ENCODE measurements at places on chromosomes 16 and 17. TPM values are rescaled to one million over a fixed set of nuclear protein-coding genes. Genes with fewer than 3 reads are reported as not detected.

The ATP6V0C gene
- 298 TPM for polyA plus RNA-seq

The ATXN1L gene
- polyA plus RNA-seq: 10.8 TPM

The NPIPA5 gene
- 16.3 TPM for polyA plus RNA-seq

The DNAI2 gene
- 0.10 TPM for polyA plus RNA-seq

The NEUROD2 gene
- 0.03 TPM for polyA plus RNA-seq

The ZDHHC7 gene
- 16.5 TPM for polyA plus RNA-seq

The KCNG4 gene
- polyA plus RNA-seq: not detected

The CSF3 gene
- polyA plus RNA-seq: not detected

The TMEM88 gene
- 3.8 TPM for polyA plus RNA-seq

The CDC6 gene
- polyA plus RNA-seq: 11.5 TPM

The KDM8 gene
- 67.6 TPM for polyA plus RNA-seq

The AGRP gene
- not detected for polyA plus RNA-seq

The TOX3 gene
- polyA plus RNA-seq: 9.0 TPM

The PMP22 gene
- polyA plus RNA-seq: 89.4 TPM

The SLC16A13 gene
- 1.8 TPM for polyA plus RNA-seq

The PYCARD gene
- polyA plus RNA-seq: 47.1 TPM

The CDYL2 gene
- 2.7 TPM for polyA plus RNA-seq

The CDK5R1 gene
- 1.3 TPM for polyA plus RNA-seq

The PRSS53 gene
- polyA plus RNA-seq: 4.7 TPM

The TIGD7 gene
- polyA plus RNA-seq: 10.2 TPM

The PSMD12 gene
- 15.9 TPM for polyA plus RNA-seq

The TCAP gene
- polyA plus RNA-seq: 27.6 TPM

The MPV17L gene
- 12.0 TPM for polyA plus RNA-seq

The HBZ gene
- polyA plus RNA-seq: not detected

The UNC13D gene
- polyA plus RNA-seq: 9.8 TPM

The C17orf78 gene
- 34.0 TPM for polyA plus RNA-seq

The GP2 gene
- 17.6 TPM for polyA plus RNA-seq

The NLE1 gene
- 13.9 TPM for polyA plus RNA-seq

The SEPTIN1 gene
- polyA plus RNA-seq: 7.2 TPM

The CTRL gene
- 6.7 TPM for polyA plus RNA-seq

The MT1G gene
- 1,801 TPM for polyA plus RNA-seq

The HLF gene
- polyA plus RNA-seq: 0.31 TPM

The HOXB1 gene
- polyA plus RNA-seq: not detected

The DOC2A gene
- polyA plus RNA-seq: 1.3 TPM

The CBFA2T3 gene
- polyA plus RNA-seq: 5.7 TPM

The KRT39 gene
- not detected for polyA plus RNA-seq

The STX1B gene
- polyA plus RNA-seq: not detected

The TVP23A gene
- not detected for polyA plus RNA-seq

The TNK1 gene
- polyA plus RNA-seq: 8.8 TPM

The CRHR1 gene
- polyA plus RNA-seq: not detected

The RNF43 gene
- polyA plus RNA-seq: 29.4 TPM

The IL17C gene
- polyA plus RNA-seq: not detected

The NAGPA gene
- polyA plus RNA-seq: 26.8 TPM

The PYY gene
- polyA plus RNA-seq: 192 TPM

The TSPAN10 gene
- polyA plus RNA-seq: not detected

The PRSS27 gene
- polyA plus RNA-seq: not detected

The TMIGD1 gene
- 1.8 TPM for polyA plus RNA-seq

The OTOP3 gene
- polyA plus RNA-seq: 3.1 TPM

The TANC2 gene
- polyA plus RNA-seq: 3.7 TPM

The TPPP3 gene
- 10.3 TPM for polyA plus RNA-seq

The KRT9 gene
- not detected for polyA plus RNA-seq

The KRTAP4-2 gene
- polyA plus RNA-seq: not detected

The GAS7 gene
- 4.9 TPM for polyA plus RNA-seq

The TBC1D3D gene
- polyA plus RNA-seq: 1.0 TPM

The AHSP gene
- 1.9 TPM for polyA plus RNA-seq

The PRSS22 gene
- 1.4 TPM for polyA plus RNA-seq

The GNAO1 gene
- 0.89 TPM for polyA plus RNA-seq

Measured in small intestine (tissue), 16 donors.